H1 (cell line): ENCODE measurements at places on chromosomes 7 and 10. TPM values are rescaled to one million over a fixed set of nuclear protein-coding genes. Genes with fewer than 3 reads are reported as not detected.

GRCh38 chr10:122373721-122374120, 787 bp upstream of the PLEKHA1 start:
- no peaks in the 10 kb centered on the region for H3K36me3 ChIP-seq
- H3K4me3 ChIP-seq = peak overlapping the region; percentile 74
- no peaks in the 10 kb centered on the region for H3K27me3 ChIP-seq
- no peaks in the 10 kb centered on the region for H3K4me1 ChIP-seq
- no peak for DNase-seq

GRCh38 chr7:516606-517456, 2.8 kb downstream of the PDGFA start:
- H3K36me3 ChIP-seq = no peaks in the 10 kb centered on the region
- peaks cover 6% of the 10 kb centered on the region for H3K4me1 ChIP-seq
- peak overlapping the region; percentile 49 for H3K4me3 ChIP-seq
- DNase-seq = peak; percentile 62
- H3K27ac ChIP-seq = no peak overlapping the region; the same call in 1 of the 2 replicates

DNA sequence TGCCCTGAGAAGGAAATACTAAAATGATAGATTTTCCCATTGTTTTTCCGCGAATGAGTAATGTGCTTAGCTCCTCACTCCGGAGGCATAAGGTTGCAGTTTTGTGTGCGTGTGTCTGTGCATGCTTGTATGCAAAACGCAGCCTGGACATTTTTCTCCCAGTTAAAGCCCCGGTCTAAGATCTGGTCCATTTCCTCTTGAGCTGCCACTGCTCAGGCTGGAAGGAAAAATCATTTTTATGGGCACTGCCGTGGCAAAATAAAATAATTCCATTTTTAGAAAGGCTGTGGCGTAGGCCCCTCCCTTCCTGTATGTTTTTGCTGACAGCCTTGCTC, 260.6 kb downstream of the WDR37 start:
- no peak overlapping the region for H3K4me3 ChIP-seq
- peaks cover 2% of the 10 kb centered on the region for H3K4me1 ChIP-seq
- H3K36me3 ChIP-seq = no peaks in the 10 kb centered on the region
- H3K27me3 ChIP-seq = no peaks in the 10 kb centered on the region
- no peak overlapping the region for H3K27ac ChIP-seq
- DNase-seq = peak; percentile 31

DNA sequence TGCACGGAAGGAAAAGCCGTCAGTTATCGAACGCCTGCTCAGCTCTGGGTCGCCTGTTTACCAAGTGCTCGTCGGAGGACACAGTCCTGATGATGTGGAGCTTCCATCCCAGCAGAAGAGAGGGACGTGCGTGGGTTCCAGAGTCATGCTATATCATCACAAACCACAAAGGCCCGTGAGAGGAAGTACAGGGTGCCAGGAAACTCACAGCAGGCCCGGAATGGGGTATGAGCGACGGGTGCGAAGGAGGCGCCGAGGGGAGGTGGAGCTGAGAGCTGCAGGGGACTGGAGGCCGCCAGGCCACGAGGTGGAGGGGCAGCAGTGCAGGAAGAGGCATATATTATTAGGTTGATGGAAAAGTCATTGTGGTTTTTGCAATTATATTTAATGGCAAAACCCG, 102.5 kb downstream of the ACTR3B start:
- DNase-seq = peak; percentile 39
- no peaks in the 10 kb centered on the region for H3K36me3 ChIP-seq
- no peak overlapping the region for H3K4me3 ChIP-seq
- H3K27me3 ChIP-seq = no peaks in the 10 kb centered on the region
- H3K27ac ChIP-seq = no peak overlapping the region

- no peak overlapping the region for H3K27ac ChIP-seq
- no peak overlapping the region for H3K4me3 ChIP-seq
- H3K27me3 ChIP-seq = no peaks in the 10 kb centered on the region
- H3K4me1 ChIP-seq = no peaks in the 10 kb centered on the region
- DNase-seq = no peak
Measured at GRCh38 chr7:104299777-104300176, 28.6 kb upstream of the LHFPL3 start.

DNA sequence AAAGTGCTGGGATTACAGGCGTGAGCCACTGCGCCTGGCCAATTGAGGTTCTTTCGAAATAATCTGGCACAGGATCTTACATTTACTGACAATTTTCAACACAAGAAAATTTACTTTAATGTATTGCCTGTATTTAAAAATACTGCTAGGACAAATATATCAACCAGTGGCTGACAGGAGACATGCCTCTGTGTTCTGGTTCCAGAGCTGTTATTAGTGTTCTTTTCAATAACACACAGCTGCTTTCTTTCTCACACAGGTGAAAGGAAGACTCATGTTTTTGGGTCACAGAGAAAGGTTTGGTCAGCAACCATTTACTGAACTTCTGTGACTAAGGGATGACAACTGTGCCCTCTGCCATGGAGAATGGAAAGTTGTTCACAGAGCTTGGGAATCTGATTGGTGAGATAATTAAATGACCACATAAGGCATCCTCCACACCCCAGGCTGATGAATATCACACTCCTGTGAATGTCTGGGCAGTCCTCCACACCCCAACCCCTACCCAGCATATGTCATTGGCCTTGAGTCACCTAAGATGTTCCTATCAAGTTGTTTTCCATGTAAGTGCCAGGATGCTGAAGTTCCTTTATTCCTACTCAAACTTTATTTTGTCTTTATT, 180.1 kb downstream of the RAPGEF5 start:
- peaks cover 16% of the 10 kb centered on the region for H3K36me3 ChIP-seq
- H3K4me1 ChIP-seq = no peaks in the 10 kb centered on the region
- no peak for DNase-seq
- no peak overlapping the region for H3K4me3 ChIP-seq
- H3K27me3 ChIP-seq = no peaks in the 10 kb centered on the region

GRCh38 chr10:71382757-71383156, 14.0 kb upstream of the CDH23 start:
- H3K4me1 ChIP-seq = no peaks in the 10 kb centered on the region
- DNase-seq = no peak
- no peaks in the 10 kb centered on the region for H3K36me3 ChIP-seq
- H3K4me3 ChIP-seq = no peak overlapping the region
- no peaks in the 10 kb centered on the region for H3K27me3 ChIP-seq
- H3K27ac ChIP-seq = no peak overlapping the region

DNA sequence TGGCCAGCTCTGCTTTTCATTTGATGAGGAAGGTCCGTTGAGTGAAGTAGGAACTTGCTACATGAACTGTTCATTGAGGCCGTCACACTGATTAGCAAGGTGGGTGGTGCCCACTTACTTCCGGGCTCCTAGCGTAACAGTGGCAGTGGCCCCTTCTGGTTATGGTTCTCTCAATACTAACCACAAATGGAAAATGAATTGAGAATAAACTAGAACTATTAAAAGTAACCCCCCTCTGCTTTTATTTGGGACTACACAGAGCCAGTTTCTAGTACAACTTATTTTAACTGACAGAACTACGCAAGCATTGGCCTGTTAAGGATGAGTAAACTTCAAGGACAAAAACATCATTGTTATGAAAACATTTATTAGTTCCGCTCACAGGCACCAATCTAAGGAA, 519.1 kb downstream of the INHBA start:
- no peak for DNase-seq
- no peaks in the 10 kb centered on the region for H3K27me3 ChIP-seq
- no peak overlapping the region for H3K27ac ChIP-seq
- H3K4me3 ChIP-seq = no peak overlapping the region

- no peaks in the 10 kb centered on the region for H3K27me3 ChIP-seq
Measured at GRCh38 chr7:142243823-142244222, 14.0 kb downstream of the PRSS58 start.

DNA sequence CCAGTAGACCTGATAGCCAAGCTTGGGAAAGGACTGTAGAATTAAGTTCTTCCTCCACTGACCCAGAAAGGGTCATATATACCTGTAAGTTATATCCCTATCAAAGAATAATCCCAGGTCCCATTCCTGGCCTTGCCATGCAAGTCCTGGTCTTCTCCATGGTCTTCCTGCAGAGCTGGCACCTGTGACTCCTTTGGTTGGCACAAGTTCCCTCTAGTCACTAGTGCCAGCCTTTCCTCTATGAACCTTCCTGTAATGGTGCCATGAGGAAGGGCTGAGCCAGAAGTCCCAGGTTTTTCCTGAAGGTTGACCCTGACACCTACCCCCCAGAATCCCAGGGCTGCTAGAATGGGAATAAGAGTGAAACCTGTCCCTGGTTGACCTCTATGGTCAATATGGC, 54.1 kb upstream of the UNC5B start:
- H3K4me1 ChIP-seq = no peaks in the 10 kb centered on the region
- H3K27me3 ChIP-seq = no peaks in the 10 kb centered on the region
- H3K27ac ChIP-seq = no peak overlapping the region

GRCh38 chr10:72337039-72337629, 17.6 kb downstream of the DNAJB12 start:
- no peak for DNase-seq
- H3K27me3 ChIP-seq = no peaks in the 10 kb centered on the region
- no peak overlapping the region for H3K4me3 ChIP-seq
- peaks cover 7% of the 10 kb centered on the region; the same call in 1 of the 2 replicates for H3K36me3 ChIP-seq
- no peak overlapping the region for H3K27ac ChIP-seq
- H3K4me1 ChIP-seq = no peaks in the 10 kb centered on the region

DNA sequence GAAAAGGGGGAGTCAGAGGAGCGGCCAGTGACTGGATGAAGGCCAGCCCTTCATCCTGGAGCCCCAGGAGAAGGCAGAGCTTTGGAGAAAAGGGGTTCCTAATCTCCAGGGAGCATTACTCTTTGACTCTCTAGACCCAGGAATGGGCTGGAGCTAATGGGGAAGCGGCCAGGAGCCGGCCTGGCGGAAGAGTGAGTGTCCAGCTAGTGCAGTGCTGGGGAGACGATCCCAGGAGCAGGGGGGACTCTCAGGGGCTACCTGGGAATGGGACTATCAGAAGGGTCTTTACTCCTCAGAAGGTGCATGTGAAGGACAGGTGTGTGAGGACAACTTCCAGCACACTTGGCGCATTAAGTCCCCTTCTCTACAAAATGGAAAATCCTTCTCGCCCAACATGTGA, 2.4 kb upstream of the PAX2 start:
- no peak overlapping the region for H3K4me3 ChIP-seq
- H3K36me3 ChIP-seq = no peaks in the 10 kb centered on the region
- peaks cover 80% of the 10 kb centered on the region for H3K27me3 ChIP-seq
- H3K27ac ChIP-seq = no peak overlapping the region
- H3K4me1 ChIP-seq = no peaks in the 10 kb centered on the region

DNA sequence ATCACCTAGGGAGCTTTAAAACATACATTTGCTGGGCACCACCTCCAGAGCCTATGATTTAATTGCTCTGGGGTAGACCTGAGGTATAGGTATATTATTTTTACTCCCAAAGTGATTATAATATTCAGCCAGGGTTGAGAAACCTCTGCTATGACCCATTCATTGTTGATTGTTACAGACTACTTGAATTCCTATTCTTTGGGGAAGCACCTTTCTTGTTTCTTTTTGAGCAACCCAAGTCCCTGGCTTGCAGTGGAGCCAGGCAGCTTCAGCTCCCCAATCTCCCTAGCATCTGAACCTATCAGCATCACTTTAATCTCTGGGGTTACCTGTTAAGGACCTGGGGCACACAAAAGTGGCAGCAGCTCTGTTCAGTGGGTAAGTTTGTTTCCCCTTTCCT, 8.6 kb downstream of the PRKG1 start:
- 0 out of 2 replicates have a peak overlapping the region, but pooled peaks have one; percentile 51 for H3K27ac ChIP-seq
- peaks cover 9% of the 10 kb centered on the region for H3K4me1 ChIP-seq
- no peaks in the 10 kb centered on the region for H3K27me3 ChIP-seq
- no peaks in the 10 kb centered on the region for H3K36me3 ChIP-seq
- no peak for DNase-seq

- no peak for DNase-seq
- no peak overlapping the region for H3K27ac ChIP-seq
- H3K4me3 ChIP-seq = no peak overlapping the region
- H3K4me1 ChIP-seq = no peaks in the 10 kb centered on the region; the same call in 1 of the 2 replicates
Measured at GRCh38 chr7:83849131-83849530, 200.2 kb upstream of the SEMA3E start.

GRCh38 chr7:57179776-57180415, 47.7 kb upstream of the ZNF479 start:
- no peak for DNase-seq
- no peaks in the 10 kb centered on the region for H3K4me1 ChIP-seq
- H3K27ac ChIP-seq = no peak overlapping the region
- H3K27me3 ChIP-seq = no peaks in the 10 kb centered on the region
- no peak overlapping the region for H3K4me3 ChIP-seq

GRCh38 chr7:146172112-146172511, 55.5 kb downstream of the CNTNAP2 start:
- no peak overlapping the region for H3K4me3 ChIP-seq
- H3K36me3 ChIP-seq = no peaks in the 10 kb centered on the region
- peaks cover 3% of the 10 kb centered on the region for H3K4me1 ChIP-seq

DNA sequence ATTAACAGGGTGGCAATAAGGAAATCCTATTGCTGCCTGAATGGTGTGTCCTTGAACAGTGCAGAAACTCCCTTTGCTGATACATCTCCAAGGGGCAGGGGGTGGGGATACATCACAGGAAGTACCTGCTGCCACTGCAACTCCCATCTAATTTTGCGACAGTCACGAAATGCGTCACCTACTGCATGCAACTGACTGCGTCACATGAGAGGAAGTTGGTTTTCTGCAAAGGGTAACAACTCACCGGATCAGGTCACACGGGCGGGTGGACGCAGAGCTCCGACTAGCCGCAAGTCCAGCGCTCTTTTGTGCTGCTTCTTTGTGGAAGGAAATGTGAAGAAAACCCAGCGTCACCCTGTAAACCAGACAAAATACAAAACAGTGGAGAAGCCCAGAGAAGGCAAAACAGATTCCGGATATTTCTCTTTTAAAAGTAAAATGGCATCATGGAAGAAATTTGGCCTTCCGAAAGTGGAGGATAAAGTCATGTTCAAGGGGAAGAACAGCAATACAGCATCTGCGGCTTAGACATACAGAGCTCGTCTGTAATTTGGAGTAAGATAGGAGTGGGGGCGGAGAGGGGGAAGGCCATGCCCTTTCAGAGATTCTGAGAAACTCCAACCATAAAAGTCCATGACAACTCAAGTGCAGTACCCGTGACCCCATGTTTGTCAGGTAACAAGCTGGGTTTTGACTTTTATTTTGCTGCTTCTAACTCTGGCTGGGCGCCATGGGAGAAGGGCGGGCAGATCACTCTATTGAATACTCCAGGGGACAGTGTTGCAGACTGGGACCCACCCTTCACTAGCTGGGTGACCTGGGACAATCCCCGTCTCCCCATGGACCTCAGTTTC, 32.3 kb upstream of the PLEKHS1 start:
- H3K36me3 ChIP-seq = no peaks in the 10 kb centered on the region; the same call in 1 of the 2 replicates
- DNase-seq = no peak
- no peaks in the 10 kb centered on the region for H3K27me3 ChIP-seq
- H3K27ac ChIP-seq = no peak overlapping the region
- H3K4me1 ChIP-seq = no peaks in the 10 kb centered on the region

GRCh38 chr7:129911790-129912189, 41.0 kb downstream of the UBE2H start:
- H3K4me1 ChIP-seq = no peaks in the 10 kb centered on the region; the same call in 1 of the 2 replicates
- peak; percentile 8 for DNase-seq
- H3K27me3 ChIP-seq = no peaks in the 10 kb centered on the region
- H3K27ac ChIP-seq = no peak overlapping the region
- H3K36me3 ChIP-seq = no peaks in the 10 kb centered on the region
- H3K4me3 ChIP-seq = no peak overlapping the region

Gene TBXAS1
- total RNA-seq = 1.1 and 2.1 TPM in 2 replicates

Gene OPN4
- total RNA-seq = not detected in 2 replicates

Gene PRKRIP1
- total RNA-seq = 22.0 and 25.0 TPM in 2 replicates

Gene ELN
- total RNA-seq = 5.6 and 5.9 TPM in 2 replicates

Gene SUN3
- not detected in 2 replicates for total RNA-seq

Gene HKDC1
- total RNA-seq = 0.11 and 0.78 TPM in 2 replicates

Gene CFAP46
- 3.1 and 4.8 TPM in 2 replicates for total RNA-seq

Gene GNGT1
- total RNA-seq = 0.21 and 0.26 TPM in 2 replicates

Gene MRPS24
- total RNA-seq = 132 and 133 TPM in 2 replicates

Gene DNA2
- 55.6 and 57.9 TPM in 2 replicates for total RNA-seq

Gene LAMB1
- 37.2 and 38.5 TPM in 2 replicates for total RNA-seq
